ENCODE measurements at places on chromosomes 4 and X.

GRCh38 chr4:26317766-26318165, 3.0 kb upstream of the RBPJ start:
- DNase-seq = no peak

- no peak for DNase-seq
Observed at GRCh38 chr4:76485450-76485849, 50.4 kb downstream of the SHROOM3 start.

- peak; percentile 74 for DNase-seq
Observed at GRCh38 chr4:53706422-53707032, 115.2 kb upstream of the LNX1 start.

DNA sequence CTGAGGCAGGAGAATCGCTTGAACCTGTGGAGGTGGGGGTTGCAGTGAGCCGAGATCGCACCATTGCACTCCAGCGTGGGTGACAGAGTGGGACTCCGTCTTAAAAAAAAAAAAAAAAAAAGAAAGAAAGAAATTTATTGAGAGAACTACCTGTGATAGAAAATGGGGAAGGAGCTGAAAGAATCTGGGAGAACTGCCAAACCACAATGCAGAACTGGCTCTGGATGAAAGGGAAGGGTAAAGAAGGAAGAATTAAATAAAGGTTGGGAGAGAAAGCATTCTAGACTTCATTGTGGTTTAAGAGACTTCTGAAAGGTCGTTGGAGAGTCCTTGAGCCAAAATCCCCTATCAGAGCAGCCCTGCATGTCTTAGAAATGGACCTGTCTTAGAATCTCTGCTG, 567.9 kb upstream of the HTR2C start:
- no peak for DNase-seq

DNA sequence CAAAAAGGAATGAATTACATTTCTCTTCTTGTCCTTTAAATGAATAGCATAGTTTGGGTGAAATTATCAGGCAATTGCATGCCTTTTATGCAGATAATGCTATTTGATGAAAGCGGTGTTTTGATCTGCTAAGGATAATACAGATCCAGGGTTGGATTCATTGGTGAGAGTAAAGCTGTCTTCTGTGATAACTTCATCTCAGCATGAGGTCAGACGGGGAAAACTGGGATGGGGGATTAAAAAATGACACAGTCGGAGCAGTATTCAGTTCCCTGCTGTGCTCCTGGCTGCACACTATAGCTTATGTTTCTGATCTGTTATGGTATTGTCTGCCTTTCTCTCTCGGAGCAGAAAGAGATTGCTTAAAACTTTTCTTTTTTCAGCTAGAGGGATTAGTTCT, 105.9 kb upstream of the TENM3 start:
- no peak for DNase-seq

- no peak for DNase-seq
Observed at GRCh38 chr4:181911420-181911819, 331.8 kb upstream of the TENM3 start.

DNA sequence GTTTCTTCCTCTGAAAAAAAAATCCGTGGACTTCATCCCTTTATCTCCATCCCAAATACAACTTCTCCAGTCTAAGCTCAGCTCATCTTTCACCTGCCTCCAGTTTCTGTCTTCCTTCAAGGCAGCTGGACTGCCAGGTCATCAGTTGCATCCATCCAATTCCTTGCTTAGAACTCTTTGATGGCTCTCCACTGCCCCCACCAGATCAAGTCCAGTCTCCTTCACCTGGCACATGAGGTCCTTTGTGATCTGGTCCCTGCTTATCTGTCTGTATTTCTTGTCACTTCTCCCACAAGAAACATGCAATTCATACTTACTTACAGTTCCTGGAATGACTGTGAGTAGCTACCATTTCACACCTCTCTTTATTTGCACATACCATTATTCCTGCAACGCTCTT, 33.8 kb downstream of the OTUD6A start:
- no peak for DNase-seq

- DNase-seq = no peak
Observed at GRCh38 chr4:8710946-8711345, 118.4 kb downstream of the CPZ start.

DNA sequence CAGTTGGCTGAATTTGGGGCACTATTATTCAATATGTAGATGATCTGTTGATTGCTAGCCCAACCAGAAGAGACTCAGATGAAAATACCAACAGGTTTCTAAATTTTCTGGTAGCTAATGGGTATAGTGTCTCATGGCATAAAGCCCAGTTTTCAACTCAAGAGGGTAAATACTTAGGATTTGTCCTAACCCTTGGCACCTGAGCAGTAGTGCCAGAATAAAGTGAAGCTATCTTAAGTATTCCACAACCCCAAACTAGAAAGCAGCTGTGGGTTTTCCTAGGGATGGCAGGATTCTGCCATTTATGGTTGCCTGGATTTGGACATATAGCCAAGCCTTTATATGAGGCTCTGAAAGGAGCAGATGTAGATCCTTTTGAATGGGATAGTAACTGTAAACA, 119.0 kb downstream of the AGTR2 start:
- no peak for DNase-seq

DNA sequence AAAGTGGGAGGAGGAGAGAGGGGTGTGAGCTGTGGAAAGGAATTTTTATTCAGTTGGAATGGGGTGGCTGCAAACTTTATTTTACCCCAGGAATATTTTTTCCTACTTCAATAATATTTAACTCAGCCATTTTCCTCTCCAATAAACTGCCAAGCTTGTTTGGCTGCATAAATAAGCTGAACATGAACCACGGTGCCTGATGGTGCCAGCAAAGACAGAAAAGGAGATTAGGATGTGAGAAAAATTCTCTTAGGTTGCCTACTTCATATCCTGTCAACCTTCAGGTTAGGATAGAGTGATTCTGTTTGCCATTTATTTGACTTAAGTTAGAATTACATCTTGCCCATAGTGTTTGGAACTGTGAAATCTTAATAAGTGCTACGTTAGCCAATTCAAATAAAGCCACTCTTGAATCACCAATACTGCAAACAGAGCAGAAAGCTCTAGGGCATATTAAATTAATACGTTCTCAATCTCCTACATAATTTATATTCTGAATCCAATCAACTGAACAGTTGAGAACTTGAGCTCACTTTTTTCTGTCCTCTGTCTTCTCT, 195.1 kb downstream of the ARHGAP24 start:
- no peak for DNase-seq

GRCh38 chrX:111503485-111503993, 7.9 kb upstream of the SERTM2 start:
- no peak for DNase-seq

- peak; percentile 65 for DNase-seq
Observed at GRCh38 chrX:135707880-135708279, 5.6 kb upstream of the CT45A1 start.

DNA sequence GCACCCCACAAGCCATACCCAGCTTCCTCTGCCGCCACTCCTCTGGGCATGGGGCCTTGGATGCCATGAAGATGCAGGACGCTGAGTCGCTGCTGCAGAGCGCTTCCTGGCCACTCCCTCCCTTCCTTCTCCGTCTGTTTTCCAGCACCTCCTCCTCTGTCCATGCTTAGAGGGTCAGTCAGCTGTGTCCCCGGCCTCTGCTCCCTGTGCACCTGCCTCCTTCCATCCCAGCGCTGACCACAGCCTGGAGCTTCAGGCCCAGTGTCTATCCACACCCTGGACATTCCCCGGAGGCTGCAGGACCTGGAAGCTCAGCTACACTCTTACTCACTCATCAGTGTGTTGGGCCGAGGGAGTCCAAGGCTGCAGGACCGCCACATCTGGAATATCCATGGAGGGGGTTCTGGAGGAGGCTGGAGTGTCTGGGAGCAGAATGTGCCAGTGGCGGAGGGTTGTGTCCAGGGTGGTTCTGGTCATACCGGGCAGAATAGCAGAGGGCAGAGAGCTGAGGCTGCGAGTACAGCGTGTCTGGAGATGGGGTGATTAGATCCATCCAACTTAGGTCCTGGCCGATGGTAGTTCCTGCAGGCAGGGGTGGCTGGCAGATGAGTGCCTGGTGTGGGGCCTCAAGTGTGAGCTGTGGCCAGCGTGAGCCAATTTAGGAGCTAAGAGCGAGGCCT, 58.6 kb upstream of the ADRA2C start:
- DNase-seq = no peak

DNA sequence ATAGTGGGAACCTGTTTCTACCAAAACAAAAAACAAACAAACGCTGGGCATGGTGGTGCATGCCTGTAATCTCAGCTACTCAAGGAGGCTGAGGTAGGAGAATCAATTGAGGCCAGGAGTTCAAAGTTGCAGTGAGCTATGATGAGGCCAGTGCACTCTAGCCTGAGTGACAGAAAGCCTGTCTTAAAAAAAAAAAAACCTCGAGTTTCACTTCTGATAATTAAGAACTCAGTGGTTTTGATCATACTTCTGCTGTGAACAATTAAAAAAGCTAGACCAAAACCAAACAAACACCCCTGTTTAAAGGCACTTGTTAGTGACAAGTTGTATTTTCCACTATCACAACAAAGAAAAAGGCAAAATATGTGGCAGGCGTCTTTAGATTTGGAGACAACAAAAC, 15.0 kb upstream of the UBE2D3 start:
- DNase-seq = no peak

DNA sequence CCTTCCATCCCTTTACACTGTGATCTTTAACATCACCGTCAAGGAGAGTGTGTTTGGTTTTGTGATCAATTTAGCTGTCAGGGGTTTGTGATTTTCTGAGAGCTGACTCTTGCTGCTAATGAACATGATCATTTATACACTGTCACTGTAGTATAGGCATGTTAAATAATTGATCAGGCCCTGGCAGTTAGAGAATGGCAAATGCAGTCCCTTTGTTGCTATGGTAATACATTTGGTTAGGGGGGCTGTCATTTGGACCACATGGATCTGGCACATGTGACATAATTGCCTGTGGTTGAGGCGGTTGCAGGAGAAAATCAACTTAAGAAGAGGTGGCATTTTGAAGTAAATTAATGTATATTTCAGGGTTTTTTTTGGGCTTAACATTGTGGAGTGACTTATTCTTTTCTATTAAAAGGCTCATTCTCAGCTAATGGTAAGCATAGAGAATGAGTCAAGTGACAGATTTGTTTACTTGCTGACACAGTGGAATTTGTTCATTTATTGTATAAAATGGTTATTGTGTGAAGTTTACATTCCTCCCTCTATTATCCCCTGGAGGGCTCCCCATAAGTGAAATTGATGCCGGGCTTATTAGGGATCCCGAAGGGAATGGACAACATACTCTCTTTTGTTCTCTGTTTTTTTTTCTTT, 114.0 kb downstream of the FHIP1A start:
- no peak for DNase-seq

- peak; percentile 57 for DNase-seq
Observed at GRCh38 chrX:22800360-22800759, 199.4 kb upstream of the DDX53 start.

GRCh38 chr4:186693159-186693815, 30.4 kb downstream of the FAT1 start:
- no peak for DNase-seq

DNA sequence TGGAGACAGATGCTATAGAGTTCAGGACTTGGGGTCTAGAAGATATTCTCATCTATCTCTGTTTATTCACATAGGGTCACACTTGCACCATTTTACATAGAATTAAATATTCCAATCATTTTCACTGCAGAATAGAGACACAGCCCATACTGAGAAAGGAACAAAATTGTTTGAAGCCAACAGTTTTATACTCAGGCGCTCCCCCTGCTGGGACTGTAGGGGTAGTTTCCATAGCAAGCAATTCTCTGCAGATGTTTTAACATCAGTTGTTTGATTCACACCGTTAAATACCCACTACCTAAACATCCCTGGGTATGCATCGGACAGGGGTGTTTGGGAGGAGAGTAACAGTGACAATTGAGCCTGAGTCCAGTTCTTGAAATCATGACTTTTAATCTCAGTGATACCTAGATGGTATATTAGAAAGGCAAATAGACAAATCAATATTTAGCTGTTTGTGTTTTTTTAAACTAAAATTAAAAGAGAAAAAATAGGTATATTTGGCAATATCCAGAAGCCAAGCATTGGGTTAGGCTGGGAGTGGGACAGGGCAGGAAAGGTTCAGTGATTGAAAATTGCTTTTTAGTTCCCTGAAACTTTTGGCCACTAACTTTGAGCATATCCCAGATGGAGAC, 33.8 kb downstream of the LONRF3 start:
- peak; percentile 60 for DNase-seq

DNA sequence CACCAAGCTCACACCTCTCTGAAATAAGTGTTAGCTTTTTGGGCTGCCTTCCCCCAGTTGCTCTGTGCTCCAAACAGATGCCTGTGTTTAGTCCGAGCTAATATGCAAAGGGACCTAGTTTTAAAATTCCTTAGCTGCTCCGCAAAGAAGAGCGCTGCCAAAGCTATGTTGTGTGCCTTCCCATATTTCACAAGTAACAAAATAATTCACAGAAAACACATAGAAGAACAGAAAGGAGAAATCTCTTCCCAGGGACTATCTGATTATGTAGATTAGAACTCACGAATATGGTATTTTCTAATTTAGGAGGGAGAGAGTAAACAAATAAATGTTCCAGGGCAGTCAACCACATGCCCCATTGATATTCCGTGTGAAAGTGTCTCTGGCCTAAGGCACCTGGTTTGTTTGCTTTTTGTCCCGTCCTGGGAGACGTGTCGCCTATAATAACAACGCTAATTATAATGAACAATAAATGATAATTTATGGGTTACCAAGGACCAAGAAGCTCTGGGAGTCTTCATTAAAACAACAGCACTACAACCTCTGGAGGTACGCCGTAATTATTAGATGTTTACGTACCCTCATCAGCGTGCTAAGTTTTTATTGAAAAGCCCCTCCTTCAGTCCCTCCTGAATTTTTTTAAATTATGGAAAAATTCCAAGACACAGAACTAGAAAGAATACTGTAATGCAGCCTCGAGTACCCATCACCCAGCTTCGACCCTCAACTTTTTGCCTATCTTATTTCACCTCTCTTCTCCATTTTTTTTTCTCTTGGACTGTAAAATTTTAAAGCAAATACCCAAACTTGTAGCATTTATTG, 1.2 kb upstream of the CCNG2 start:
- DNase-seq = no peak

- no peak for DNase-seq
Observed at GRCh38 chr4:109214622-109215301, 87.7 kb downstream of the COL25A1 start.

DNA sequence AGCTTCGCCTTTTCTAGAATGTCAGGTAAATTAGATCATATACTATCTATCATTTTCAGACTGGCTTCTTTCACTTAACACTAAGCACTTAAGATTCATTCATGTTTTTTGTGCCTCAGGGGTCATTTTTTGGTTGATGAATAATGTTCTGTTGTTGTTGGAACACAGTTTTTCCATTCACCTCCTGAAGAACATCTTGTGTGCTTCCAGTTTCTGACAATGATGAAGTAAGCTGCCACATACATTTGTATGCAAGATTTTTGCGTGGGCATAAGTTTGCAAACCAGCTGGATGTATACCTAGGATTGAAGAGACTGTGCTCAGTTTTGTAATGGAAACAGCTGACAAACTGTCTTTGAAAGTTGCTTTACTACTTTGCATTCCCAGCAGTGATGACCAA, 37.6 kb downstream of the MAGEA9 start:
- DNase-seq = no peak

DNA sequence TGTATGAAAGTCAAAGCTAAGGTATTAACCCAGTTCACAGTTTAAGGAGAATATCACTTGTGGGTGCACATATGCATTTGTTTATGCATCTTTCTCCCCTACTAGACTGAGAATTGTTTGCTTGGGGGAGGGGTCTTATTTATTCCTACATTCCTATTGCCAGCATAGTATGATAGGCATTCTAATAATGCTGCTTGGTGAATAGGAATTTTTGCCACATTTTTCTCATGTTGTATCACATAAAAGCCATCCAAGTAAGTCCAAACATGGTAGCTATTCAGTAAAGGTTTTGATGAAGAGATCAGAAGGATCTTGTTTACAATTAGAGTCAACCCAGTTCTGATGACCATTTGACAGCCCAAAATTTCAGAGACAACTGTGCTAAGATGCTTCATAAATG, 48.6 kb downstream of the ASB9 start:
- no peak for DNase-seq
